ENCODE measurements at places on chromosomes 12 and 14.

DNA sequence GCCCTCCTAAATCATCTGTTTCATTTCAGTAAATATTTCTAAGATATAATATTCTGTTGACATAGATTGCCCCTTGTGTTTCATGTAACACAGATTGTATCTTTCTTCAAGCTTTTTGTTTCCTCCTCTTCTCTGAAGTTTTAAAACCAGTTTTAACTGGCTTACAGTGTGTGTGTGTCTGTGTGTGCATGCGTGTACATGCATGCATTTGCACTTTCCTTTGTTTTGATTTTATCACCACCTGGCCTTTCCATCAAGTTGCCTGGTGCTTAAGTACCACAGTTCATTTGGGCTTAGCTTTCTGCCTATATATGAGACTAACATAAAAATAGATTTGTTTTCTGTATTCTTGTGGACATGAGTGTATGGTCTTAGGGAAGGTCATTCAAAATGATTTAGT lies 31.9 kb downstream of the ETNK1 start:
- no peak for DNase-seq

GRCh38 chr14:20676072-20676471 lies 8.3 kb upstream of the RNASE4 start:
- no peak for DNase-seq

DNA sequence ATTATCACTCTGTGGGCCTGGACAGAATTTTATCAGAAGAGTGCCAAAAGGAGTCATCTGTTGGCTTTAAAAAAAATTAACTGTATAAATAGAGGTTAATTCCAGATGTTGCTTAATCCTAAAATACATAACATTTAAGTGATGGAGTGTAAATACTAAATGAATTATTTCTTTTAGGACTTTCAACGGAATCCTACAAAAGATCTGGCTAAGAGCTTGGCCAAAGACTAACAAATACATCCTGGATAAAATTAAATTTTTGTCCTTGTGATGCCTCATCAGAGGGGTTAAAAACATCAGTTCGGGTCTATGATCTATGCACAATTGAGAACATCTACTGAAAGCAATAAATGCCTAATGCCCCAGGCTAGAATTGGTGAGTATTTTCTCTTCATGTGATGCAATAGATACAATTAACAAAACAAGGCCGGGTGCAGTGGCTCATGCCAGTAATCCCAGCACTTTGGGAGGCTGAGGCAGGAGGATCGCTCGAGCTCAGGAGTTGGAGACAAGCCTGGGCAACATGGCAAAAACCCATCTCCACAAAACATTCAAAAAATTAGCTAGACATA lies 49.8 kb upstream of the RAP1B start:
- no peak for DNase-seq

DNA sequence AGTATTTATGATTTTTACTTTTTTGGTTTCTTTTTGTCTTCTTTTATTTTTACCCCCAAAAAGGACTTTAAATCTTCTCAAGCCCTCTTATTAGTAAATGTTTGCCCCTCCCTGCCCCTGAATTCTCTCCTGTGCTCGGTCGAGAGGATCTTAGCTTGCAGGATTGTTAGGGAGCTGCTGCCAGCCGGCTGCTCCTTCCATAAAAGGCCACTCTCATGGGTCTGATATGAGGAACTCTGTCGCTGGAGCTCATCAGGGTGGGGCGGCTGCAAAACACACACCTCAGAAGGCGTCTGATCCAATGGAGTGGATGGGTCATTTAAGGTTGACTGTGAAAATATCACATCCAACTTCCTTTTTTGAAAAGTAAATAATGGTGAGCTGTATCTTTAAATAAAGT lies 8.5 kb downstream of the LTBR start:
- DNase-seq = no peak

DNA sequence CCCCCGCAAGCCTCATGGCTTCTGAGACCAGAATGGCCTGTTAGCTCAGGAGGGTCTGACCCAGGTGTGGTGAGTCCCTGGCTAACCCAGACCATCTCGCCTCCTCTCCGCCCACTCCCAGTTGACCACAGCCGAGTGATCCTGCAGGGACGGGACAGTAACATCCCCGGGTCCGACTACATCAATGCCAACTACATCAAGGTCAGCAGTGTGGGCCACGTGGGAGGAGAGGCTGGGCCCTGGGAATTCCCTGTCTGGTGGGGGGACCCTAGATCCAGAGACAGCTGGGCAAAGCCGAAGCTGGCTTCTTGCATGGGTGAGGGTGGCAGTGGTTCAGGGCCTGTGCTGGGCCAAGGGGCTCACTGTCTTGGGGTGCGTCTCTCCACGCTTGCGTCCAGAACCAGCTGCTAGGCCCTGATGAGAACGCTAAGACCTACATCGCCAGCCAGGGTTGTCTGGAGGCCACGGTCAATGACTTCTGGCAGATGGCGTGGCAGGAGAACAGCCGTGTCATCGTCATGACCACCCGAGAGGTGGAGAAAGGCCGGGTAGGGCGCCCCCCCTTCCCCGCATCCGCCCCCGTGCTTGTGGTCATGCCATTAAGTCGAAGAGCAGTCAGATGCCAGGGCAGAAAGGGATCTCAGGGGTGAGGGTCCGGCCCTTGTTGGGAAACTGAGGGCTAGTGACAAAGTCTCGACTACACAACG lies 5.0 kb downstream of the PTPN6 start:
- DNase-seq = no peak

GRCh38 chr12:59548930-59549329 lies 46.9 kb upstream of the SLC16A7 start:
- no peak for DNase-seq

DNA sequence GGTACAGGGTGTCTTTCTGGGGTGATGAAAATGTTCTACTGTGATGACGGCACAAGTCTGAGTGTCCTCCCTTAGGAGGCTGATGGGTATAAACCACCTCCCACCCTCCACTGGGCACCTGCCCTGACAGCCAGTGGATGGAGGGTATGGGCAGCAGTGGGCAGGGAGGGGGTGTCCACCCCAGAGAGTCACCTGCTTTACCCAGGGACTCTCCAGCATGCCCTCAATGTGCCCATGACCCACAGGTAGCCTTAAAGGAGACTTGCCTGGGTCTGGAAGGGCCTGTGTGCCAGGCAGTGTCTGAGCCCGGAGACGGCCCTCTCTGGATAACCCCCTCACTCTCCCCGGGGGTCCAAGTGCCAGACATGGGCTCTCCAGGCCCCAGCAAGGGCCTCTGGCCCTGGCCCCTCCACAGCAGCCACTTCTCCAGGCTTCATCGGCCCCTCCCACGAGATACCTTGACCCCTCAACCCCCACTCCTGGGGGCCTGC lies 38.8 kb downstream of the CCNK start:
- DNase-seq = no peak

DNA sequence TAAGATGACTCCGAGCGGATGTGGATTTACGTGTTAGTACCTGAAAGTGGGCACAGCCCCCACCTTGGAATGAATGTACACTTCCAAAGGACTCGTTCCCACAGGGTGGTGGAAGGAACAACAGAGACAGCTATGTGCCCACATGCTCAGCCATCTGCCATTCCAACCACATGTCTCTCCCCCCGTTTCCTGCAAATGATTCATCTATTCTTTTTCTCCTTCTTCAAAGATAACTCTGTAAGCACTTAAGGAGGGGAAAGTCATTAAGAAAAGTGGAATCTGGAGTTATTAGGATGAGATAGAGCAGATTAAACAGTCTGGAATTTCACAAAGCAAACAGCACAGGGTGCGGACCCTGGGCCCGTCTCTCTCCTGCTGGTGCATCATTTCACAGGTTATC lies 18.5 kb upstream of the DUSP6 start:
- DNase-seq = peak; percentile 52

- DNase-seq = no peak
Observed at GRCh38 chr12:46676396-46676795, 149.4 kb downstream of the SLC38A4 start.

GRCh38 chr14:103367995-103368394 lies 17.2 kb upstream of the MARK3 start:
- DNase-seq = no peak

- DNase-seq = no peak
Observed at GRCh38 chr12:111840807-111841206, 1.2 kb upstream of the MAPKAPK5 start.

DNA sequence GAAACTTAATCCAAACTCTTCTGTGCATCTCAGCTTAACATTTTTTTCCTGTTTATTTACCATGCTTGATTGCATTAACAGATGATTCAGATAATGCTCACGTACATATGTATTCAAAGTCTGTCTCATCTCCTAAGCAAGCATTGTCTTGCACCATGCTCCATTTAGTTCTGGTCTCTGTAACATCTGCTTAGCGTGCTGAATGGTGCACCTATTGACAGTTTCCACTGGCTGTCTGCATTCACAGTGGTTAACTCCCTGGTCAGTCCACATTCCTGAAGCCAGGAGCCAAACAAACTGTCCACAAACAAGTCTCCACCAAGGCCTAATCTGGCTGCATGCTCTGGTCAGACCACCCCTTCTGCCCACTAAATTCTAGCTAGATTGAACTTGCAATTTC lies 83.9 kb downstream of the KNTC1 start:
- DNase-seq = no peak

DNA sequence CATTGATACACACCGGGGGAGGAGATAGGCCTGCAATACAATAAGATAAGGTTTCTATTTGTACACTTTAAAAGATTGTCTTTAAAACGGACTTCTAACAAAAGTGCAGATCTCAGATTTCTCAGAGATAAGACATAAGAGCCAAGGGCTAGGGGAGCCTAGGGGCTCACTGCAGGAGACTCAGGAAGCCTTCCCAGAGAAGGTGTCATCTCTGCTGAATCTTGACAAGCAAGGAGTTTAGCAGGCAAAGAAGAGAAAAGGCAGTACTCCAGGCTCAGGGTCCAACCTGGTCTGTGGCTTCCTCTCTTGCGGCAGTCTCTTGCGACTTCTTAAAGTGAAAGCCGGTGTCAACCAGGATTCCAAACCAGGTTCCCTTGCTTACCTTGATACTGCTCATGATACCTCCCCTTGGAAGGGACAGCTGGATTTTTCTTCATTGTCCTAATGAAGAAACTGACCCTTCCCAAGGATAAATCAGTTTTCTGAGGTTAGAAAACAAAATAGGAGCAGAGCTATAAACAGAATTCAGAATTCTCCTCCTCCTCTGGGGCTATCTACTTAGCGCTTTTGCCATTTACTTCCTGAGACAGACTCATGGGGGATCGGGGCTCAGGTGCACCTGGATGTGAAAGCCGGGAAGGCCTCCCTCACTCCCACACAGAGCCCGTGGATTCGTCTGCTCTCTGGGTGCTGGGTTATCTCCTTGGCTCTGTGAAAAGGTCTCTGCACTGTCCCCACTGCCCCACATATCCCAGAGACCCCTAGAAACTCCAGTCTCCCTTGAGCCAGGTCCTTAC lies 1.7 kb upstream of the SCNN1A start:
- DNase-seq = no peak

DNA sequence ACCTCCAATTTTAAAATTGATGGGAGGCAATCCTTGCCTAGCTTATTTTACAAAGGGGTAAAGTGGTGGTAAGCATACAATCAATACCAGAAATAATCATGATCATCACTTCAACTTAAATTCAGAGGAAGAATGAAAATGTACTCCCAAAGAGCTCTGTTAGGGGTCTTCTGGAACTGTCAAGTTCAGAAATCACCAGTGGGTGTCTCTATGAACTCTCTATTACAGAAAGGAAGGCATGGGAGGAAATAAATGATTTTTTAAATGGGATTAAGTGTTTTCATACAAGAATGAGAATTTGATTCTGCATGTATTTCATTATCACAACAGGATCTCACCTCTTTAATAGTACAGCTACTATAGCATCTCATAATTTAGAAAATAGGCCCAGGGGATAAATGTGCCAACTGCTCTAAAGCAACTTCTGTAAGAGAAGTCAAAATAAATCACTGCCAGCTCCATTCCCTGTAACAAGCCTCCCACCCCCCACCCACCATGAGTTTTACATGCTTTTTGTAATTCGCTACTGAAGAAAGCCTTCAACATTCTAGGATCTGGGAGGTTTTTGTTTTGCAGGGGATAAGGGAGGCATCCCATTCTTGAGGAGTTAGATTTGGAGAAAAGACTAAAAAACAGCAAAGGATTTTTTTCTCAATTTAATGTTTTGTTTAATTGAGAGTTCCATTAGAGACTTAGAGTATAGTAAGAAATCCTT lies 9.7 kb downstream of the DCP1B start:
- DNase-seq = no peak

- DNase-seq = no peak
Observed at GRCh38 chr12:113591480-113591974, 119.9 kb upstream of the LHX5 start.

- DNase-seq = no peak
Observed at GRCh38 chr12:91172096-91172495, 10.5 kb downstream of the DCN start.

- DNase-seq = no peak
Observed at GRCh38 chr12:56040151-56040550, 1.6 kb upstream of the RPS26 start.

GRCh38 chr14:20697273-20698017 lies 8.9 kb downstream of the ANG start:
- DNase-seq = peak; percentile 71

DNA sequence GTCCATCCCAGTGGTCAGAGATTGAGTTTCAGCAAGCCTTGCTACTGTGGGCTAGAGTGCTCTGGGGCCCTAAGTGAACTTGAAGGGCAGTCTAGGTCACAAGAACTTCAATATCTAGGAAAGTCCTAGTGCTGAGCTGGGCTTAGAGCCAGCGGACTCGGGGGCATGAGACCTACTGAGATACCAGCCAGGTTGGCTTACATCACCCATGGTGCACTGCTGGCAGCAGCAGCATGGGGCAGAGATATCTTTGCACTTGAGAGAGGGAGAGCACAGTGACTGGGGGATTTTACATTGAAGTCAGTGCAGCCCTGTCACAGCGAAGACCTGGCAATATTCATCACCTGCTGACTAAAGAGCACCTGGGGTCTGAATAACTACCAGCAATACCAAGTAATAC lies 158.3 kb upstream of the PRKD1 start:
- DNase-seq = no peak

DNA sequence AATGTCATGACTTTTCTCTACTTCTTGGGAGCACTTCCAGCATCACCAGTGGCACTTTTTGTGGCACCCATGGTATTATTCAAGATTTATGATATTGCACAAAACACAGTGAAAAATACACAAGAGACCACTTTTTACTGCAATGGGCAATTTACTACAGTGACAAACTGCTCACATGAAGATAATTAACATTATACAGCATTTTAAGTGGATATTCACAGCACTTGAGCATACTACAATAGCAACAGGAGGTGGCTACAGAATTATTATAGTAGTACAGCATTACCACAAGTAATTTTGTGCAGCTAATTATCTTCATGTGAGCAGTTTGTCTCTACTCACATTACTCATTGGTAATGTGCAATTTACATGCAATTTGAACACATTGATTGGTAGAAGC lies 18.3 kb downstream of the IL26 start:
- DNase-seq = no peak

- no peak for DNase-seq
Observed at GRCh38 chr12:57811028-57811755, 7.3 kb downstream of the AVIL start.

DNA sequence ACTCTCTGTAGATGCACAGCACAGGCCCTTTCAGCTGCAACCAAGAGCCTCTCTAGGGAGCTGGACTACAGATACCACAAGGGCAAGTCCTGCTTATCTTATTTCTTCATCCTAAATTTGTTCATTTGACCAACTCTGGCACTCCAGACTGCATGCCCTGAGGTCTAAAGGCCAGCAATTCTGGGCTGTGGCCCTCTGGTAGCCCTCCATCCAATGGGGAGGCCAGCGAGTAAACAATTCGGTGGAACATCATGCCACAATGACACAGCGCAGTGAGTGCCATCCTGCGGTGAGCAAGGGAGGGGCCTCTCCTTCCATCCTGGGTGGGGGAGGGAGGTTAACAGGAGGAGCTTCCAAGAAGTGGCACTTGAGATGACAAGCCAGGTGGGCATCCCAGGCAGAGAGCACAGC lies 652 bp upstream of the SELPLG start:
- DNase-seq = peak; percentile 91

GRCh38 chr14:69107407-69108003 lies 45.4 kb downstream of the DCAF5 start:
- DNase-seq = peak; percentile 44

Data from DND-41 (cell line).